ENCODE measurements at places on chromosomes 3 and 15. TPM values are rescaled to one million over a fixed set of nuclear protein-coding genes. Genes with fewer than 3 reads are reported as not detected.
A peak's percentile ranks its signal among the peaks of the same experiment; 100 is the strongest.

Gene UBA7
- total RNA-seq: 13.0 TPM

DNA sequence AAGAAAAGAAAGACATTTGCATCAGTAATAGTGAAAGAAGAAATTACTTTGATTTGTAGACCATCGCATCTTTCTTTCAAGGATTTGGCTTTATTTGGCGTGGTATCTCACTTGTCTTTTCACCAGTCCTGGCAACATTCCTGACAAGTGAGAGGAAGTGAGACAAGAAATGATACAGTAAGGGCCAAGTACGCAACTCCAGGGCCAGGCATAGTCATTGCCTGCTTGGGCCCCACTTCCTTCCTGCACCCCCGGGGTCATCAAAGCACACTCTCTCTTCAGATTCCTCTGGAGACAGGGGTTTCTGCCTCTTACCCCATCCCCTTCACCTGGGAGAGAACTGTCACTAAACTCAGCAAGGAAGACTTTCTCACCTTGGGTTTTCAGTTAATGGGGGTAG is 55.1 kb downstream of the CD47 start:
- peak; percentile 65 for DNase-seq

- DNase-seq: no peak
These were observed 37.2 kb downstream of the B3GNT5 start for GRCh38 chr3:183290216-183290615.

DNA sequence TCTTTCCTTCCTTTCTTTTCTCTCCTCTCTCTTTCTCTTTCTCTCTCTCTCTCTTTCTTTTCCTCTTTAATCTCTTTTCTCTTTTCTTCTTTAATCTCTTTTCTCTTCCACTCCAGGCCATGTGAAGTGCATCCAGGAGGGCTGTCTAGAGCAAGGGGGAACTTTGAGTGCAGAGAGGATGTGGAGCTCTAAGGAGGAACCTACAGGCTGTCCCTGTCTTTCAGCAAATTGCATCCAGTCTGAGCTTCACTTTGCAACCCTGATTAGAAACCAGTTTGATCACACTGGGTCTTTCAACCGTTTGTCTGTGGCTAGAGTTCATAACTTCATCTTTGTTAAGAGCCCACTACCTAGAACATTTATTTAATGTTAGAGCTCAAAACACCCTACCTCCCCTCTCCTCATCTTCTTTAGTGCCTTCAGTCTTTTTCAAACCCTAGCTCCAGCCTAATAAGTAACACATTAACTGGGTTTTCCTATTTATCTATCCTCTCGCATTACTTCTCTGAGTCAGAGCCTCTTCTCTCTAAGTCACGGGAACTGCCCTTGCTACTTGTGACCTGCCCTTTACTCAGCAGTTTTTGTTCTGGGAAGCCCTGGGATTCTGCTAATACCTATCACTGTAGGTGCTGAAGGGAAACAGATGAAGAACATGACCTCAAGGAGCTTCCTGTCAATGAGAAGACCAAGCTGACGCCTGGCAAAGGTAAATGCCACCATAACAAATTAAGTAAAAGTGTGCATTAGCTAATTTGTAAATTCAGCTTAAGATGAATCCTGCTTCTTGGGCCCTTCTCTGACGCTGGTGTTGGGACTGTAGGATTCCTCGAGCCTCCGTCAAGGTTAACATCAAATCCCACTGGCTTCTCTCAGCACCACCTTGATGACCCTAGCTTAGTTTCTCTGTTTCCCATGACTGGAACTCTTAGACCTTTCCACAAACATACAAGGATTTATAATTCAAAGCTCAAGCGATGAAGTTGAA is at the start of gene GCNT3:
Gene GCNT3 (plus strand): TSS at position 508 of the 985 bp plus-strand sequence. CDS start 6,456 bp downstream, outside the sequence.
- peak; percentile 62 for DNase-seq

DNA sequence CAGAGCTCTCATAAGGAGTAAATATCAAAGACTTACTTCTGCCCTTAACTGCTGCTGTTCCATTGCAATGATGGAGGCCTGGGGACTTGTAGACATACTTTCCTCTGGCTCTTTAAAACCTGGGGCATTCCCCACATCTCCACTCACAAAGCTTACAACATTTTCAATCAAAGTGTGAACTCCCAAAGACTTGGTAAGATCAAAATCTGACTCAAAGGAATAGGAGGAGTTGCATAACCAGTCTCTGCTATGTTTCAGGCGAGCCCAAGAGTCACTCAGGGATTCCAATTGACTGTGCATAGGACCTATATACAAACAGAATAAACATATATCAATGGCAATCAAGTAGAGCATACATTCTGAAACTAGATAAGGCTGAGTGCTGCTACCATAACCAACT is 101.5 kb downstream of the FBXL22 start:
- no peak for DNase-seq

Gene ANKRD34C
- 0.29 TPM for total RNA-seq

- DNase-seq: no peak
These were observed 36.9 kb upstream of the ARPP21 start for GRCh38 chr3:35602395-35602936.

Gene CLRN1
- not detected for total RNA-seq

DNA sequence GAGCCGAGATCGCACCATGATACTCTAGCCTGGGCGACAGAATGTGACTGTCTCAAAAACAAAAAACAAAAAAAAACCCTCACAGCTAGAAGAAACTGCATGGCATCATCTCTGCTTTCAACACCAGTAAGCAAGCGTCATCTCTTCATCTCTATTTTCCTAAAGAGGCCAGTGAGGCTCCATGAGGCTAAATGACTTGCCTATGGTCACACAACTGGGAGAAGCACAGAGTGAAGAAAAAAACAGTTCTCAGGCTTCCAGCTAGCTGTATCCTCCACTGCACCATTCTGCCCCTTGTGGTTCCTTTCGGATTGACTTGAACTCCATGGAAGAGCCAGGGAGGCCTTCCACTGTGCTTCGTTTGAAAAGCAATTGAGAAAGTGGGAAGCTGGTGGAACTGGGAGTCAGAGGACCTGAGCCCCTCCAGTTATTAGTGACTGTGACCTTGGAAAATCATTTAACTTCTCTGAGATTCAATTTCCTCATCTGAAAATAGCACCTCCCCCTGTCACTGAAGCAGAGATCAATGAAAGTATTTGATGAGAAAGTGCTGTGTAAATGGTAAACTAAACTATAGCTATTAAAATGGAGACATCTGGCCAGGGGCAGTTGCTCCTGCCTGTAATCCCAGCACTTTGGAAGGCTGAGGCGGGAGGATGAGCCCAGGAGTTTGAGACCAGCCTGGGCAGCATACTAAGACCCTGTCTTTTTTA is 32.1 kb upstream of the DENND4A start:
- peak; percentile 60 for DNase-seq

GRCh38 chr3:52090131-52090932 is 34.0 kb upstream of the DUSP7 start:
- peak; percentile 94 for DNase-seq

DNA sequence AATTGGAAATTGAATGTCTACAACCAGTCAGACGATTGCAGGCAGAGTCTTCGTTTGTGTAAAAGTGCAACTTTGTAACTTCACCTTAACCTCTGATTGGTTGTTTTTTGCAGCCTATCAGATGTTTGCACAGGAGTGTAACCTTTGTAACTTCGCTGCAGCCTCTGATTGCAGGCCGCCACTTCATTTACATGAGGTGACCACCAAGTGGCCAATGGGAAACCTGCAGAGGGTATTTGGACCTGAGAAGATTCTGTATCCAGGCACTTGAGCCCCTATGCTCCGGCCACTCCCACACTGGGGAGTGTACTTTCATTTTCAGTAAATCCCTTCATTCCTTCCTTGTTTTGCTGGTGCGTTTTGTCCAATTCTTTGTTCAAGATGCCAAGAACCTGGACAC is 68.1 kb upstream of the PFN2 start:
- DNase-seq: peak; percentile 53

Gene CCR9
- not detected for total RNA-seq

- DNase-seq: no peak
These were observed 114.0 kb upstream of the PLCL2 start for GRCh38 chr3:16770792-16771191.

Gene SERPINI2
- not detected for total RNA-seq

Gene FOXB1
- total RNA-seq: not detected

- DNase-seq: no peak
These were observed 14.5 kb downstream of the RBP1 start for GRCh38 chr3:139524841-139525636.

DNA sequence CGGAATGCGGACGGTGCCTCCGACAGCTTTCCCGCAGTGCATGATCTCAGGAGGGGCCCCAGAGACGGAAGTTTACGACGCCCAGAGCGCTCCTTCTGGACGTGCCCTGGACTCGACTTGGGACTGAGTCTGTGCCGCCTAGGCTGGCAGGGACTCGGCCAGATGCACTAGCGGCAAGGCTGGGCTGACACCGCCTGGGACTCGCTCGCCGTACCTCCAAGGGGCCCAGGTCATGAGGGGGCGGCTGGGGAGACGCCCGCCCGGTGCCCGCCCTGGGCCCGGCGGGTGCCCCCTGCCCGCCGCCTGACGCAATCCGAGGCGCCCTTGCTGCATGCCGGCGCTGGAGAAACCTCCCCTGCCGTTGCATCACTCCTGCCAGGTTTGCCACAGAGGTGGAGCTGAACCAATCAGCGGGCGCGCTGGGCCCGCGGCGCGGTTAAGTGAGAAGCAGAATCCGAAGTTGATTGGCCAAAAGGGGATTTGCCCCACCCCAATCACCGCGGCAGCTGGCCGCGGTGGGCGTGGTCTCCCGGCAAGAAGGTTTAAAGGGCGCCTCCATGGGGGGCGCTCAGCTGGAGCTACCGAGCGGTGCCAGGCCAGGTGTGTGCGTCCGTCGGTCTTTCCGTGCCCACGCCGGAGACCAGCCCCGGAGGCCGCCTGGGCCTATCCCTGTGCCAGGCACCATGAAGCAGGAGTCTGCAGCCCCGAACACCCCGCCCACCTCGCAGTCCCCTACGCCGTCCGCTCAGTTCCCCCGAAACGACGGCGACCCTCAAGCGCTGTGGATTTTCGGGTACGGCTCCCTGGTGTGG is at the start of gene CHAC1:
Gene CHAC1 (plus strand): TSS at position 571 of the 812 bp plus-strand sequence. CDS start 113 bp downstream, at position 684.
- DNase-seq: peak; percentile 96

DNA sequence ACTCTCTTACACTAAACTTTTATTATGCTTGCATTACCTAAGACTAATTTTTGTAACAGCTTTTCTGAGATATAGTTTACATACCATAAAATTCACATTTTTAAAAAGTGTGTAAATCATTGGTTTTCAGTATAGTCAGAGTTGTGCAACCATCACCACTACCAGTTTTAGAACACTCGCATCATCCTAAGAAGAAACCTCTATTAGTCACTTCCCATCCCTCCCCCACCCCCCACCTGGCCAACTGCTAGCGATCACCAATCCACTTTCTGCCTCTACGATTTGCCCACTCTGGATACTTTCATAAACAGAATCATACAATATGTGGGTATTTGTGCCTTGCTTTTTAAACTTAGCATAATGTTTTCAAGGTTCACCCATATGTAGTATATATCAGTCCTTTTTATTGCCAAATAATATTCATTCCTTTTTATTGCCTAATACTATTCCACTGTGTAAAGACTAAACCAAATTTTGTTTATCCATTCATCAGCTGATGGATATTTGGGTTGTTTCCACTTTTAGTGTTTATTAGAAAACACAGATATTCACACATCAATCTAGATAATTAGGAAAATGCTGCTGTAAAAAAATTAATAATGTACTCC is 23.0 kb downstream of the UBP1 start:
- DNase-seq: peak; percentile 65

Gene SLC12A8
- total RNA-seq: 4.8 TPM

Gene CFAP92
- not detected for total RNA-seq

GRCh38 chr15:65058394-65059368 is 9.1 kb downstream of the RASL12 start:
- no peak for DNase-seq

DNA sequence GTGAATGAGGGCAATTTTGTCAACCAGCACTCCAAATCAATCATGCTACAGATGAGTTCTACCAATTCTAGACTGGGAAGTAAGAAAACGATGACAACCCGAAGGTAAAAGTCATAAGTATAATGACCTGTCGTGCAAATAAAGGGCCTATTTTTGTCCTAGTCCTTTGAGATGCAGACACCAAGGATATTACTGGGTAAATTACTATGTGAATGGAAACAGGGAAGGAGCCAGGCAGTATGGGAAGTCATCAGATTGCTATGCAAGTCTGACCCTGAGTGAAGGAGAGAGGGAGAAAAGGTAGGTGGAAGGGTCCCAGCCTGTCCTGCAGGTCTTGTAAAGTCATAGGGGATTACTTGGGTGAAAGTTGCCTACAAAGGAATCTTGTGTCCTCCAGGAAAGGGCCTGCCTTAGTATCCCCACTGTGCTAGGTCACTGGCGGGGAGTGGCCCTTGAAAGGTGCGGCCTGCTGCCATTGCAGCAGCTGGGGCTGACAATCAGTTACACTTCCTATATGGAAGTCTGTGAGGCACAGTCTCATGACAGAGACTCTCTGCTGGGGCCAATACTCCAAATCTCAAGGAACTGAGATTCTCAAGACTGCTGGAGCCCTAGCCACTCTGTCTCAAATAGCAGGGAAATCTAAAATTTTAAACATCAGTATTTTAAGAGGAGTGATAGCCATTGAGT is 149.9 kb upstream of the SLC2A2 start:
- DNase-seq: no peak

DNA sequence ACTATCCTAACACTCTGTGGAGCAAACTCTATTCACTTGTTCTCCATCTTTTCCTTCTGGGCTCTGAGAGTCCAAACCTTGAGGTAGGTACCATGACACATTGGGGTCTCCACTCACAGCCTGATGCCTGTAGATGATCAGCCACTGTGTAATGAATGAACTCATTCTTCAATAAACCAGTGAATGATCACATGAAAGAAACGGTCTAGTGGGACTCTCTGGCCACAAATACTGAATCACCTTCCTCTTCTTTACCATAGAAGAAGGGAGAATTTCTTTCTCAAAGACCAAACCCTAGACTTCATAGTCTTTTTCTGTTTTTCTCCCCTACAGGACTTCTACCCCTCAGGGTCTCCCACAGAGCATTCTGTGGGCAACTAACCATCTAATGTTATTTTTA is 20.5 kb upstream of the ABHD2 start:
- peak; percentile 89 for DNase-seq

Gene GOLGA8T
- total RNA-seq: 0.06 TPM

Gene CLDND1
- total RNA-seq: 43.4 TPM

- no peak for DNase-seq
These were observed 35.1 kb upstream of the CSPG5 start for GRCh38 chr3:47613722-47614121.

Gene MKRN3
- total RNA-seq: 14.5 TPM

GRCh38 chr3:9422712-9423424 is 25.5 kb downstream of the SETD5 start:
- DNase-seq: peak; percentile 95

Gene CHRM5
- not detected for total RNA-seq

GRCh38 chr3:169147238-169148008 is 516.1 kb downstream of the MECOM start:
- DNase-seq: no peak

- DNase-seq: no peak
These were observed 134.4 kb upstream of the MITF start for GRCh38 chr3:69604735-69605450.

Gene LDHAL6B
- total RNA-seq: not detected

GRCh38 chr3:72848703-72849081 is 447 bp upstream of the SHQ1 start:
- DNase-seq: no peak

GRCh38 chr3:140532793-140533330 is 145.0 kb upstream of the TRIM42 start:
- no peak for DNase-seq

Measured in HT1080 (cell line).